ENCODE measurements at places on chromosomes 5 and 9.

- DNase-seq: no peak
Measured at GRCh38 chr9:37269221-37269620, 148.8 kb downstream of the ZCCHC7 start.

GRCh38 chr9:126907058-126907457, 7.5 kb upstream of the RALGPS1 start:
- no peak for DNase-seq

DNA sequence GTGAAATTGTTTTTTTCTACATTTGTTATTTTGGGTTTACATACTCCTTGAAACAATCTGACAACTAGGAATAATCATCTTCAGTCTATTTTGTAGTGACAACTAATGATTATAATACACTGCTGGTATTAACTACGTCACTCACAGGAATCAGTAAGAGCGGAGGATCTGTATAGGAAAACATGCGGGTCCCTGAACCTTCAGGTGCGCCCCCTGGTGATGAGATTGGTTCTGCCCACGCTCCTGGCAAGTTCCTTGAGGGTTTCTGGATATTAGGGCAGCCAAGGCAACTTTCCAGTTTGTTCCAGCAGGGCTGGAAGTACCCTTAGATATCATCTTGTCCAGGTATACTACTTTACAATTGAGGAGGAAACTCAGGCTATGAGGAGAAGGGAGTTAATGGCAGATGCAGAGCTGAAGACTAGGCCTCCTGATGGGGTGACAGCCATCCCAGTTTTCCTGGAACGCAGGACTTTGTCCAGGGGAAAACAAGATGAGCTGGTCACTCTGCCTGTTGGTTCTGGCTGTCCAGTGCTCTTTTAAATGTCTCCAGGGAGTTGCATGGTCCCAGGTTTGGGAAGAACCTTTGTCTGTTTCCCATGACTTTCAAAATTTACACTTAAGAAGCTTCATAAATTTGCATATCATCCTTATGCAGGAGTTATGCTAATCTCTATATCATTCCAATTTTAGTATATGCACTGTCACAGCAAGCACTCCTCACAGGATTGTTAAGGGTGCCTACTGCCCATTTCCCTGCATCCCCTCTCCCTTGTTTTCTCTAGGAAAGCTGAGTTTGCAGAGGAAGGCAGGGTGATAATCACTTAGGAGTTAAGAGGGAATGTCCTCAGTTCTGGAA, 14.9 kb upstream of the WNT8A start:
- peak; percentile 86 for DNase-seq

GRCh38 chr9:15135164-15135792, 171.7 kb downstream of the TTC39B start:
- peak; percentile 73 for DNase-seq

DNA sequence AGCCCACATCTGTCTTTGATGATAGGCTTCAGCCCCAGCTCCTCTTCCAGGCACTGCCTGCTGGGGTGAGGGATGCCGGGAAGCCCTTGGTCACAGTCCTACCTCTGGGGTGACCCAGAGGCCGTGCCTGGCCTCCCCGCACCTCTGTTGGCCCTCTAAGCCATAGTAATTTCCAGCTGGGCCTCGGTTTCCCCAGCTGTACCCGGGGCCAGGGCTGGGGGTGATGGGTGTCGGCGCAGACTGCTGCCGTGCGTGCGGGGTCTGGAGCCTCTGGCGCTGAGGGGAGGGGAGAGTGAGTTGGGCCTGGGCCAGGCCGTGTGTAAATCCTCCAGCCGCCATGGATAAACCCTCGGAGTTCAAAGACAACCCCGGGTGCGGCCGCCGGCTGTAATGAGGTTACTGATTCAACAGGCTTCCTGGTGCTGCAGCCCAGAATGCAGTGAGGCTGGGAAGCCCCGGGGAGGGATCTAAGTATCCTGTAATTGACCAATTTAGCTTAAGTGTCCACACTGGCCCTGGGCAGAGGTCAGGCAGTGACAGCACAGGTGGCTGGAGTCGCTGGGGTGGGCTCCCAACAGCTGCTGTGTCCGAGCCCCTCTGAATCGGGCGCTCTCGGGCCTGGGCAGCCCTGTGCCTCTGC, 7.1 kb downstream of the RXRA start:
- DNase-seq: no peak
